Lung (tissue), 17 donors: ENCODE measurements at places on chromosomes 2 and 18. TPM values are rescaled to one million over a fixed set of nuclear protein-coding genes. Genes with fewer than 3 reads are reported as not detected.

- H3K36me3 ChIP-seq, result no peaks in the 10 kb centered on the region
- H3K4me3 ChIP-seq, result no peak overlapping the region
- peak; percentile 92 for DNase-seq
- H3K27me3 ChIP-seq, result no peaks in the 10 kb centered on the region
- peak overlapping the region; percentile 37 for H3K27ac ChIP-seq
- peaks cover 15% of the 10 kb centered on the region for H3K4me1 ChIP-seq
Observed at GRCh38 chr2:43018179-43019024, 208.0 kb downstream of the ZFP36L2 start.

LBX2 gene
- total RNA-seq, result 1.9 TPM

STARD6 gene
- not detected for total RNA-seq

- peak overlapping the region; percentile 87 for H3K27ac ChIP-seq
- H3K27me3 ChIP-seq, result no peaks in the 10 kb centered on the region
- H3K36me3 ChIP-seq, result no peaks in the 10 kb centered on the region
- peaks cover 19% of the 10 kb centered on the region for H3K4me1 ChIP-seq
Observed at GRCh38 chr2:216539791-216540241, 41.2 kb downstream of the RPL37A start.

GALR1 gene
- not detected for total RNA-seq

DNA sequence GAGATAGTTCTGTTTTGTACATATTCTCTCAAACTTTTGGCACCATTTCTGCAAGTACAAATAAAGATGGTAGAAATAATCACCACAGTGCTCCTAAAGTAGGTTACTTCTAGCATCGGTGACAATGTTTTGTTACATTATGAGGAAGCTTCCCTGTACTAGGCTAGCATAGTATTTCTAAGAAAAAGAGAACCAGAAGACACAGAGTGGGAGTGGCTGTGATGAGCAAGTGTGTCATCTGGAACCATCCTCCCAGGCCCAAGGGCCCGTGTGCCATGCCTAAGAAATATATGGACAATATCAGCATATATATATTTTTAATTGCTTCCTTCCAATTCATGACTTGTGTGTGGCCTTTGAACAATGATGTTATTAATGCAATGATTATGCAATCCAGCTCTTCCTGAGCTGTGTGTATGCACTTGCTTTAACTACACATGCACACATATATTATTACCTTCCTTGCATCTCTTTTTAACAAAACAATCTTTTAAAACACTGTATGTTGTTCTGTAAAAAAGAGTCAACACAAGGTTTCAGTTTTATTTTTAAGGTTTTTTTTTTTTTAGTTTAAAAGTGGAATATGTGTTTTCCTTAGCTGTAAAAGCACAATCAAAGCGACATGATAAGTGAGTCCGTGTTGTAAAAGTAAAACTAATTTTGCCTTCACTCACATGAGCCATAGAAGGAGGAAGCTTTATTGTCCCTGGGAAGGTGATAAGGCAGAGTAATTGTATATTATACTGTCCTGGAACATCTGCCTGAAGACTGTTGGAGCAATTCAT is 303.9 kb downstream of the ZNF407 start:
- no peak for DNase-seq
- H3K4me1 ChIP-seq, result no peaks in the 10 kb centered on the region
- no peak overlapping the region for H3K27ac ChIP-seq
- H3K4me3 ChIP-seq, result no peak overlapping the region

GRCh38 chr18:28494151-28494550 is 317.2 kb upstream of the CDH2 start:
- H3K4me3 ChIP-seq, result no peak overlapping the region
- no peaks in the 10 kb centered on the region for H3K36me3 ChIP-seq
- no peak for DNase-seq
- H3K27me3 ChIP-seq, result no peaks in the 10 kb centered on the region

SALL3 gene
- total RNA-seq, result not detected

ALLC gene
- not detected for total RNA-seq

DNA sequence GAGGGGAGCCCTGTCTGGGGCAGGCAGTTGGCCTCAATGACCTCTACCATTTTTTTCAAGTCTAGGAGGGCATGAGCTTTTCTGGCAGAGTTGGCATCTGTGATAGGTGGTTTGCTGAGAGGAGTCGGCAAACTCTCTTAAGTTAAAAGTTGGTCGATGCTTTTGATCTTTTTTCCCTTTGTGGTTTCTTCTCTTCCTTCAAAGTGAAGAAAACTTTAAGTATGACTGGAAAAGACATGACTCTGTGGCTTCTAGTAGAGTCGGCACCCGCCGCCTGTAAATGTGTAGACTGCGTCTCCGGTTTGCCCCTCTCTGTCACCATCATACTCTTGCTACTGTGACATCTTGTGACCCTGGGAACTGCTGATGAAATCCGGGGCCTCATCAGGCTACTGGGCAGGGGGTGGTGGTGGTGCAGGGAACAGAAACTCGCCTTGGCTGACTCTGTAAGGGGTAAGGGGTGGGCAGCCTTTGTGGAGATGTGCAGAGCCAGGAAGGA is 21.1 kb downstream of the INPP5D start:
- no peak overlapping the region for H3K4me3 ChIP-seq
- H3K36me3 ChIP-seq, result no peaks in the 10 kb centered on the region
- no peaks in the 10 kb centered on the region for H3K27me3 ChIP-seq
- DNase-seq, result no peak

- peak overlapping the region; percentile 21 for H3K27ac ChIP-seq
- DNase-seq, result no peak
- H3K4me3 ChIP-seq, result no peak overlapping the region
- peaks cover 4% of the 10 kb centered on the region for H3K36me3 ChIP-seq
- H3K27me3 ChIP-seq, result no peaks in the 10 kb centered on the region
Observed at GRCh38 chr2:226776104-226776503, 23.5 kb downstream of the IRS1 start.

DNA sequence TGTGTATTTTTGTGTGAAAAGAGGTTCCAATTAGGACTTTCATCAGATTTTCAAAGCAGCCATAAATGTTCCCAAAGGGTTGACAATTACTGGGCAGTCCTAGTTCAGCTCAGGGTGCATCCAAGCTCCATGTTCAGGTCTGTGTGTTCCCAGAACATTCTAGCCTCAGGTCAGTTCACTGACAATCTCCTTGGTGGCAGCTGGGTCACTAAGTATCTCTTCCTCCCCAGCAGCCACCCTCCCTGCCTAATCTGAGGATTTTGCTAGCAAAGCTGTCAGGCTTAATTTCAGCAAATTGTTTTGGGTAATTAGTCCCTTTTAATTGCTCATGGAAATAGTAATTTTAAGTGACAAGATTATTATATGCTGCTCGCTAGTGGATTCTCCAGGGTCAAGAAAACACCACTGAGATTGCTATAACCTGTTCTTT is 29.8 kb downstream of the UPP2 start:
- no peaks in the 10 kb centered on the region for H3K36me3 ChIP-seq
- no peaks in the 10 kb centered on the region for H3K27me3 ChIP-seq
- H3K4me3 ChIP-seq, result no peak overlapping the region
- DNase-seq, result no peak
- H3K27ac ChIP-seq, result no peak overlapping the region

DNA sequence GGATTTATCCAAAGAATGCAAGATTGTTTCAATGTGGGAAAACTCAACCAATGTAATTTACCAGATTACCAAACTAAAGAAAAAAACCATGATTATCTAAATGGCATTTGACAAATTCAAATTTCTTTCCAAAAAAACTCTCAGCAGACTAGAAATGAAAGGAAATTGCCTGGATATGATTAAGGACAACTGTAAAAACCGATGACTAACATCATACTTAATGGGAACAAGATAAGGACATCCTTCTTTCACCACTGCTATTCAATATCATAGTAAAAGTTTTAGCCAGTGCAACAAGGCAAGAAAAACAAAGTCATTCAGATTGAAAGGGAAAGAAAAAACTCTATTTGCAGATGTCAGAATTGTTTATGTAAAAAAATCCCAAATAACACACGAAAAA is 4.4 kb upstream of the CCDC150 start:
- H3K4me3 ChIP-seq, result no peak overlapping the region
- DNase-seq, result no peak
- no peaks in the 10 kb centered on the region for H3K4me1 ChIP-seq
- H3K27ac ChIP-seq, result no peak overlapping the region
- H3K36me3 ChIP-seq, result no peaks in the 10 kb centered on the region
- no peaks in the 10 kb centered on the region for H3K27me3 ChIP-seq

DNA sequence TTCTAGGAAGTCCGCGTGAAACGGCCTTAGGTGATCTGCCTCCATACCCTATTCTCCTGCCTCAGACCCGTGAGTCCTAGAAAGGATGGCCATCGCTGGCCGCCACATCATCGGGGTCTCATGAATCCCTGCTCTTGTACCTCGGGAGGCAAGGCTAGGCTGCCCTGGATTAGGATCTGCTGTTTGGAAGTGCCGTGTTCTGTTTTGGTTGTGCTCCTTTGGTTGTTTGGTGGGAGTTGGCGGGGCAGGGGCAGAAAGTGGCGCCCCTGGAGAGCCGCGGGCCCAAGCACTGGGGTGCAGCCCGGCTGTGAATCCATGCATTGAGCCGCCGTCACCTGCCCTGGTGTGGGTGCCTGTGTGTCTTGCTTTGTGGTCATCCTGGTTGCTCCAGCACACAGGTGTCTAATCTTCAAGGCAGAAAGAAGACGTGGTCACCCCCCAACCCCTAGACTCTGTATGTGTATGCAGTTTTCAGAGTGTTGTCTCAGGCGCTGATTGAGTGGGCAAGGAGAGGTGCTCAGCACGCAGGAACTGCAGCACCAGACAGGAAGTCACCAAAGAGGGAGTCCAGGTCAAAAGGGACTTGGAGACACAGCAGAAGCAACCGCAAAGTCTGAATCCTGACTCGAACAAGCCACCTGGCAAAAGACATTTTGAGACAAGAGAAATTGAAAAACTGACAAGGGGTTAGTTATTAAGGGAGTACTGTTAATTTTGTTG is 80.0 kb upstream of the LDLRAD4 start:
- H3K27me3 ChIP-seq, result peaks cover 18% of the 10 kb centered on the region
- H3K4me3 ChIP-seq, result no peak overlapping the region

- no peak overlapping the region for H3K4me3 ChIP-seq
- H3K27ac ChIP-seq, result no peak overlapping the region
- H3K36me3 ChIP-seq, result no peaks in the 10 kb centered on the region
- no peak for DNase-seq
- H3K4me1 ChIP-seq, result peaks cover 35% of the 10 kb centered on the region
- no peaks in the 10 kb centered on the region for H3K27me3 ChIP-seq
Observed at GRCh38 chr2:200341376-200341775, 34.9 kb downstream of the SPATS2L start.

DNA sequence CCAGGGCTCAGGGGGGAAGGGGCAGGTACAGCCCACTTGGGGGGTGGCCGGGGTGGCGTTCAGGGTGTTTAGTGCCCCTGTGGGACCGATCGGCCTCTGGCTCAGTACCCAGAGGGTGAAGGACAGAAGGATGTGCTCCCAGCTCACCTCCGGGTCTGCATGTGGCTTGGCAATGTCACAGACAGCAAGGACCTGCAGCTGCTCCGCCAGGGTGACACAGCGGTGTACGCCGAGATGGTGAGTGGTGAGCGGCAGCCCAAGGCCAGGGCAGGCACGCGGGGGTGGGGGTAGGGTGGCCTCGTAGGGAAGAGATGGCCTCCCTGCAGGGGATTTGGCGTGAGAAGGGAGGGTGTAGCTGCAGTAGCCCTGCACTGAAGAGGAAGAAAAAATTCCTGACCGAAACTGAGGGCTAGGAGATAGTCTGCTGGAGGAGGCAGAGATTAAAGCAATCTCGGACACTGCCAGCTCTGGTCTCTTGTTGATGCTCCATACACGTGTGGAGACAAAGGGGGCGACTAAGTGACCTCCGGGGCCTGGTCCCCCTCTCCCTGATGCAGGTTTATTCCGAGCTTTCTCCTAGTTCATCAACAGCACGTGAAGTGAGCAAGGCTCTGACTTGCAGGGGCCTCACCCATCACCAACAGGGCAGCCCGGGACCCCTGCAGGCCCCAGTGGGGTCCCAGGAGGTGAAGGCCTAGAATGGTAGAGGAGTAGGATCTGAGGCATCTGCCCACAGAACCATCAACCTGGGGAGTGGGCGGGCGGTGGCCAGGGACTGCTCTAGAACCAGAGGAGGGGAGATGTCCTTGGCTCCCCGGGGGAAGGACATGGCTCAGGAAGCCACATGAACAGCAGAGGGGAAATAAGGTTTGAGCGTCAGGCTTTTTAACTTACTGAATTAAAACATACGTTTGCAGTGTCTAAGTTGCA is 45.4 kb downstream of the FER1L5 start:
- peaks cover 13% of the 10 kb centered on the region for H3K4me1 ChIP-seq
- no peaks in the 10 kb centered on the region for H3K27me3 ChIP-seq
- no peak for DNase-seq
- no peak overlapping the region for H3K27ac ChIP-seq
- no peak overlapping the region for H3K4me3 ChIP-seq
